AG04449 (cell line): ENCODE measurements at places on chromosomes 3 and 15.

DNA sequence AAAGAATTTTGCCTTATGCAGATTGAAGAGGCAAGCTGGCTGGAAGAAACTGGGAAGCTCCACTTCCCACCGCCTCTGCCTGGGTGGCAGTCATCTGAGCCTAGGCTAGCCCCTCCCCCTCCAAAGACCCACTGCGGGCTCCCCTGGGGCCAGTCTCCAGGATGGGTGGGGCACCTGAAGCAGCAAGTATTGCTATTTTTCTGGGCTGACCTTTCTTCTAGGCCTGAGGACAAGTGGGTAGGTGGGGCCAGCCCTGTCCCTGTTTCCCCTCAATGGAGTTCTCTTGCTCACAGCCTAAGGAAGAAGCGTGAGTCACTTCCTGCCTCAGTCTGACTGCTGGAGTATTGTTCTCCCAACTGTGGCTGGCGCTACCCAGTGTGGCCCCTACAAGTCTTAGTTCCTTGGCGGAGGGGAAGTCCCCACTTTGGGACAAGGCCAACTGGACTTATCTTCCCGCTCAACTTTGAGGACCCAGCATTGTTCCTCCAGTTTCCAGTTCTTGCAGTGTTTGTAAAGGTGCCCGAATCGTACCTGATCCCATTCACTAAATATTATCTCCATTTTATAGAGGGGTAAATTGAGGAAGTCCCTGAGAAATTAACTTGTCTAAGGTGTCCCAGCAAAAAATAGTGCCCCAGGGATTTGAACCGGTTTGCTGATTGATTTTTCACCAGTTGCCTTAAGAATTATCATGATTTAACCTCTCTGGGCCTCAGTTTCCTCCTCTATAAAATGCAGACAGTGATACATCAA, 1.4 kb downstream of the FURIN start:
- DNase-seq: no peak

DNA sequence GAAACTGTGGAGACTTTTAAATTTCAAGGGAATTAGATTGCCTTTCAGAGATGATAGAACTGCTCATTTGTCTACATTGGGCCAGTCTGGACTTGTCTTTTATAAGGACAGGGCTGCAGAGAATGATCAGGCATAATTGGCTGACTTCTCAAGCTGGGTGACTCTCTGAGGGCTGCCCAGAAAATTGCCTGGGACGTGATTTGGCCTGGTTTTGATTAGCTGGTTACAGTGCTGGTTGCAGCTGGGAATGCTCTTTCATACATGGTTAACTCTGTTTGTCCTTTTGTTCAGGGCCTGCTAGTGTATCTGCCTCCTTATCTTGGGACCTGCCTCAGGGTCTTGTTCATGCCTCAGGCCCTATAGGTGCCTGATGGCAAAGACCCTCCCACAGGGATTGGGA, 245.6 kb downstream of the CLSTN2 start:
- no peak for DNase-seq

DNA sequence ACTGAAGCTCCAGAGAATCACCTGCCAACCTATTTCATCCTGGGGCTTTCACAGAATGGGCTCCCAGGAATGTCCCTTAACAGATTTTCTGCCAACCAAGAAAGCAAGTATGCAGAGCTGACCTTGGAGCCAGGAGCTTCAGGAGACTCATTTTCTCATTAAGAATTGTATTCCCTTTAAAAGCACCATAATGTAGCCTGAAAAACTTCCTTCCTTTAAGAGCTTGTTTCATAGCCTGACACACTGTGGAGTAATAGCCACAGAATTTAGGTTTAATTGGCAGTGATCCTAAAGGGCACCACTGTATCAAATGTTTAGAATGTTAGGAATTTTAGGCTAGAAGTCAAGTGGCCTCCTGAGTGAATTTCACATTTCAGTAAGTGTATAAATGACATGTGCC, 309.8 kb downstream of the GBE1 start:
- DNase-seq: no peak

GRCh38 chr3:32956750-32957570, 5.5 kb downstream of the CCR4 start:
- DNase-seq: no peak

DNA sequence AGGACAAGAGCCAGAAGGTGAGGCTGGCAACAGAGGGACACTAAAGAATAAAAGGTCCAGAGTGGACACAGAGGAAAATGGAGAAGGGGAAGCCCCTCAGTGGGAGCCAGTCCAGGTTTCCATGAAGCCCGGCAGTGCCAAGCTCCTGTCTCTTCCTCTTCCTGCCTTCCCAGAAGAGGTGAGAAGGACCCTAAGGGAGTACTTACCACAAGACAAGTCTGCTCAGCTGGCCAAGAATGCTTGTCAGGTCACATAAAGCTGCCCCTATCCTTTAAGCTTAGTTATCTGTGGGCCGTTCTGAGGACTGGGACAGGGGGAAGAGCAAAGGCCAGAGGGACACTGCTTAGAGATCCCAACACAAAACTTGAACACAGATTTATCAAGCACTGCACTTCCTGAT, 100.2 kb downstream of the RYK start:
- DNase-seq: no peak

DNA sequence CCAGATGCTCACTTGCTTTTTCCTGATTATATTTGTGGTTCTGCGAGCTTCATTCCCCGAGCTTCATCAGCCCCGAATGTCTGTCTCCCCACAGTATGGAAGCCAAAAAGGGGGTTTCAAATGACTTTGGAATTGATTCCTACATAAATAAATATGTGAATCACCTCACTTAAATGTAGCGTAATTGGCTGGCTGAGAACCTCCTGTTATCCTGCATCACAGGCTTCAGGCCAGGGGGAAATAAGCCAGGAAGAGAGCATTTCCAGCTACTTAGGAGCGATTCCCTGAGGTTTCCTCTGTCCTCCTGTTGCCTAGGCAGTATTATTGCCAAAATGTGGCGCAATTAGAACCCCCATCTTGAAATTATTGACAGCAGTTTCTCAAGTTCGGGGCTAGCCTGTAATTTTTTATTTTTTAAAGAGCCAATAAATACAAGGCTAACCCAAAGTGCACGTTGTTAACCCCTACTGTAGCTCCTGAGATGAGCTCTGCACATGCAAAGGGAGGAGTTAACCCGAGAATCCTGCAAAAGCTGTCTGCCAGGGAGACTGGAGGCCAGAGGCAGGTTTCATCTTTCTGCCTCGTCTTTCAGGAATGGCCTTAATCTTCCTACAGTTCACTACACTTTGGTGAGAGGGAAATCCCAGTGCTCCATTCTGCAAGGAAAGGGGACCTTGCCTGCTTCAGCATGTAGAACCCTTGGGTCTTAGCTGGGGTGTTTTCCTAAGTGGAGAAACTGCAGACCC, 148.2 kb downstream of the ADAMTS9 start:
- DNase-seq: peak; percentile 10

DNA sequence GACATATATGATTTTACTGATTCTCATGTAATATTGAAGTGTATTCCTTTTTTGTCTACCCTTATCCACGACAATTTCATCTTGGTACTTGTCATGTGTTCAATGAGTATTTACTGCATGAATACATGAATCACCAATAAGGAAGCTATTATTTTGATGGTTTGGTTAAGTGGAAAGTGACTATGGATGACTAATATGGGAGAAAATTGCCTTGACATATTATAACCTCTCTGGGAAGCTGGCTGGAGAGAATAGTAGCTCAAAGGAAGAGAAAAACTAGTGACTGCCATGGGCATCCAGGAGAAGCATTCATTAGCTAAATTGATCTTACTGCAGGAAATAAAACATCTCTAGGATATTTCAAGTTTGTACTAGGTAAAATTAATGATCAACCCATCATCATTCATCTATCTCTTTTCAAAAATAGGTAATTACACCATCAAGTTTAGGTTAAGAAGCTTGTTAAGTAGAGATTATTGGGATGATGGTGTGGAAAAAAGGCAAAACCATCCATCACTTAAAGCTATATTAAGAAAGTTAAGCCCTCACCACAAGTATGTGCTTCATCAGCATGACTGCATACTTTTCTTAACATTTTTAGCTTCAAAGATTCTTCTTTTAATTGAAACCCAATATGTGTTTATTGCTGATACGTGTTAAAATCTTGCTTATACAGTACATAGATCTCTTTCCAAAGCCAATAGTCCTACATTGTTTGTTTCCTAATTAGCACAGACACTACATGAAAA, 455.2 kb upstream of the ARPP21 start:
- DNase-seq: no peak

DNA sequence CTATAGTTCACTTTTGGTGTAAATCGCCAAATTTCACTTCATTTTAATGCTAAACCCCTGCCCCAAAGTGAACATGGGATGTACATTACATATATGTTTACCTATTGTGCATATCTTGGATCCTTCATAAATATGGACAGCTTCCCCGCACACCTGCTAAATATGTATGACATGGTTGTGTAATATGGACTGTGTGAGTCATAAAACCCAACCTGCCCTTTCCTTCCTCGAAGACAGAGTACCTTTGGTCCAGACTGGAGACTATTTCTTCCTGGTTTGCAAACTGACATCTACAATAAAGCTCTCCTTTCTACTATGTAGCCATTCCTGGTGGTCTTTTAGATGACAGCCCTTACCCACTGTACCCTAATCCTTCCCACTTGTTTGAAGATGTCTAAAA, 12.4 kb downstream of the ACTC1 start:
- DNase-seq: no peak

DNA sequence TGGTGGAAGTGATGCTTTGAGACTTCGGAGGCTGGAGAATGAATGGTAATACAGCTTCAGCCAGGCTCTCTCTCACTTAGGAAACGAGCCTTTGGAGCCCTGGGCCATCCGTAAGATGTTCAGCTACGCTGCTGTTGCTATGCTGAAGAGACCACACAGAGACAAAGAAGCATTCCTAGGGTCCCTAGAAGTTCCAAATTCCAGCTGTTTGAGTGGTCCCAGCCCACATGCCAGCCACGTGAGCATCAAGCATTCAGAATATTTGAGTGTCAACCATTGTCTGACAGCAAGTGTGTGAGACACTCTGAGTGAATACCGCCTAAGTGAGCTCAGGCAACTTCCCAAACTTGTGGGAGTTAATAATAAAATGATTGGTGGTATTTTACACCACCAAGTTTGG, 212.9 kb downstream of the CD47 start:
- DNase-seq: no peak

DNA sequence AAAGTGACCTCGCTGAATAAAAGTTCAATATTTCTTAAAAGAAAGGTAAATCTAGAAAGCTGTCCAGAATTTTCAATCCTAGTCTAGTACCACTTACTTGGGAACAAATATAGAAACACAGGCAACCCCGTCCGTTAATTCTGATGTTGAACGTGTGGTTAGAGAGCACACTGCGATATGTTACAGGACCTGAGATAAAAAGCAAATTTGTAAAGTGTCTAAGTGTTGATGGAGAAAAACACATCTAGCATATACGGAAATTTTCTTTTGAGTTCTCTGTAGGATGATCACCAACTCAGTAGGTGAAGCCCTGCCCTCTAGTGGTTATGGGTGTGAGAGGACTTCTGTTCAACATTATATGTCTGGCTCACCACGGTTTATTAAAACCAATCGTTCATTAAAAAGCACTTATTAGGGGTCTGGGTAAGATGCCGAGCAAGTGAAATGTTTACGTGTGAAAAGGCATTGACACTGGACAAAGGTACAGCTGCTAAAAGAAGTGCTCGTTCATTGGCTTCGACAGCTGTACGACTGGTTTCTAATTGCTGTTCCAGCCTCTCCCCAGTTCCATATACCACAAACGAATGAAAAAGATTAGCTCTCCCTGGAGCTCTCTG, 1.0 kb upstream of the ATP2C1 start:
- no peak for DNase-seq

GRCh38 chr15:34154725-34155204, 52.9 kb downstream of the PGBD4 start:
- no peak for DNase-seq

GRCh38 chr15:61584410-61584809, 355.3 kb upstream of the RORA start:
- no peak for DNase-seq

DNA sequence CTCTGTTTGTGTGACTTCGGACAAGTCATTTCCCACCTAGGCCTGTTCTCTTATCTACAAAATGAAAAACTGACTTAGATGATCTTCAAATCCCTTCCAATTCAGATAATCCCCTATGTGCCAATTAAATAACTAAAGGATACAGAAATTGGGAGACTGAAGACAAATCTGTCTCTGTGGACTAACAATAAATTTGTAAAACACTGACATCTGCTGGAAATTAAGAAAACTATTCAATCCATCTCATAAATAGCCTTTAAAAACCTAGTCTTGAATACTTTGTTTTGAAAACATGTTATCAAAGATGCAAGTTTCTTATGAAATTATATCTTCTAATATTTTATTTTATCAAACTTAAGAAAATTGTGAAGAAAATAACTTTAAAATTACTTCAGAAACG, 38.3 kb downstream of the MTHFS start:
- no peak for DNase-seq

DNA sequence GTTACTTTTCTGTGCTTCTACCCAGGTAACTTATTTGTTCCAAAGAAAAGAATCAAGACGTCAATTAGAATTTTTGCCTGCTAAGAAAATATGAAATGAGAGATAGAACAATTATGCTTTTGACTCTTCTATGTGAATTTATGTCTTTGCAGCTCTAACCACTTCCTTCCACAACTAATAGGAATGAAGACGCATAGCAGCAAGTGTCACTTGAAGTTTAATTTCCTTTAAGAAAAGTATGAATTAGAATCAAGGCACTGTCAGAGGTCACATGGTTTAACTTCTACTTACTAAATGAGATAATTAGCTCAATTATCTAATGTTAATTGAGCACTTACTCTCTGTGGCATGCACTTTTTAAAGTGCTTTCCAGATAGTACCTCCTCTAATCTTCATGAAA, 3.3 kb downstream of the WDR49 start:
- no peak for DNase-seq

- DNase-seq: no peak
Observed at GRCh38 chr3:125628212-125628611, 32.9 kb upstream of the OSBPL11 start.

- no peak for DNase-seq
Observed at GRCh38 chr3:11535243-11535960, 108.3 kb downstream of the VGLL4 start.

GRCh38 chr3:73729969-73730440, 105.3 kb upstream of the PDZRN3 start:
- no peak for DNase-seq

- no peak for DNase-seq
Observed at GRCh38 chr15:98155356-98155755, 194.9 kb downstream of the ARRDC4 start.

DNA sequence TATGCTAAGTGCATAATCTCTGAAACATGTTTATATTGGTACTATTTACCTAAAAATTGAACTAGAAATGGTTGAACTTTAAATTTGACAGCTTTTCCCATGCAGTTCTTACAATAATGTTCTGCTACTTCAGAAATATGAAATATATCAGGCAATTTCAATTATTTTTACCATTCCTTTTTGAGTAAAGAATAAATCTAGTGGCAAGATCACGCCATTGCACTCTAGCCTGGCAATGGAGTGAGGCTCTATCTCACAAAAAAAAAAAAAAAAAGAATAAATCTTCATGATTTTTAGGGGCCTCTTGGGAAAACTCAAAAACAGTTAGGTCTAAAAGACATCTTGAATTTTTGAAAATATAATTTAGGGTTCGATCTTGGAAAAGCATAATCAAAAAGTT, 10.6 kb upstream of the DNAAF4 start:
- no peak for DNase-seq

- no peak for DNase-seq
Observed at GRCh38 chr3:74880237-74880636, 265.8 kb upstream of the CNTN3 start.
